NCI-H446 treated with DMSO at 0.1 percent for 48 hours (cell line): ENCODE measurements at places on chromosomes 6 and 20.

- no peak for DNase-seq
Measured at GRCh38 chr6:40695750-40696415, 108.7 kb upstream of the LRFN2 start.

DNA sequence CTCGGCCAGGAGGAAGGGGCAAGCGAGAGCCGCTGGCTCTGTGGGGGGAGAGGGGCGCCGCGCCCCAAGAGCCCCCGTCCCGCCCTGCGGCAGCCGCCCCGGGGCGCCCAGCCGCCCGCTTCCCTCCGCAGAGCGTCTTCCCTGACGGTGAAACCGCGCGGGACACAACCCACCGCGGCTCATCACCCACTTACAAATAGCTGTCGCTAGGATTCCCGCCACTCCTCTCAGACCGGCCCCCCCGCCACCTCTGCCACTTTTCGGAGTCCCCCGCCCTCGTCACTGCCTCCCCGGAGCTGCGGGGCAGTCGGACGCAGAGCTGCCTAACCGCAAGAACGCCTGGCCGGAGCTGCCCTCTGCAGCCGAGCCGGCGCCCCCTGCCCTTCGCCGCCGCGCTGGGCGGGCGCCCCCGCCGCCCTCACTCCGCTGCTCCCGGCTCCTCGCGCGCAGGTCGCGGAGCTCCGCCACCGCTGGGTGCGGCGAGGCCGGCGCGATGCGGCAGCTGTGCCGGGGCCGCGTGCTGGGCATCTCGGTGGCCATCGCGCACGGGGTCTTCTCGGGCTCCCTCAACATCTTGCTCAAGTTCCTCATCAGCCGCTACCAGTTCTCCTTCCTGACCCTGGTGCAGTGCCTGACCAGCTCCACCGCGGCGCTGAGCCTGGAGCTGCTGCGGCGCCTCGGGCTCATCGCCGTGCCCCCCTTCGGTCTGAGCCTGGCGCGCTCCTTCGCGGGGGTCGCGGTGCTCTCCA lies at the start of gene SLC35D3:
Gene SLC35D3, plus strand, starts transcription at position 366 of the 749 bp plus-strand sequence. Its CDS starts 128 bp downstream, at position 494.
- DNase-seq, result no peak

- no peak for DNase-seq
Measured at GRCh38 chr20:59485576-59486454, 118.5 kb upstream of the PHACTR3 start.

DNA sequence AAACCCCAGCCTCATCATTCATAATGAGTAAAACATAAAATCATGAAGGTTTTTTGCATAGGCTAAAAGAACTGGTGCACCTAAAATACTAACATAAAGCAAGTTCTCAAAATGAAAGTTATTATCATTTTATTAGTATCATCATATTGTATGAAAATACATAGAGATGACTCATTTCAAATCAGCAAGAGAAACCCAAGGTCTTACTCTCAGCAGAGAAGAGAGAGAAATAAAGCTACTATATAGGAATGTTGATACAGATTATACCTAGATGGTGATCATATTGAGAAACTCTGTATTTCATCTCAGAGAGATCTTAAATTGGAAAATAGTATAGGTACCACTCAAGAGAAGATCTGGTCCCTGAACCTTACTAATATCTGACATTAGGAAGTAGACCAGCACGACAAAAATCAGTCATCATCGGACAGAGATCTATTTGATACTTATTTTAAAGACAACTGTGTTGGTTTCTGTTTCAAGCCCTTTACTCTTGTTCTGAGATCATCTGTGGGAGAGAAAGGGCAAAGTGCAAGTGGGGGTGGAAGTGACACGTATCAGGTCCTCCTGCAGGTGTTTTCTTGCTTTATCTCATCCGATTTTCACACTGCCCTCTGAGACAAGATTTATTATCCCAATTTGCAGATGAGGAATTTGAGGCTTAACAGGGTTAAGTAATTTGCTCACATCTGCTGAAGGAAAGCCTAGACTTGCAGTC lies 532.3 kb downstream of the MAFB start:
- DNase-seq, result no peak

- no peak for DNase-seq
Measured at GRCh38 chr20:3631534-3631933, 31.7 kb downstream of the GFRA4 start.

GRCh38 chr6:131776985-131777384 lies 30.8 kb upstream of the ENPP1 start:
- DNase-seq, result no peak

GRCh38 chr20:39576771-39577170 lies 614.6 kb downstream of the DHX35 start:
- DNase-seq, result no peak

GRCh38 chr6:151140767-151141166 lies 99.0 kb upstream of the AKAP12 start:
- no peak for DNase-seq

DNA sequence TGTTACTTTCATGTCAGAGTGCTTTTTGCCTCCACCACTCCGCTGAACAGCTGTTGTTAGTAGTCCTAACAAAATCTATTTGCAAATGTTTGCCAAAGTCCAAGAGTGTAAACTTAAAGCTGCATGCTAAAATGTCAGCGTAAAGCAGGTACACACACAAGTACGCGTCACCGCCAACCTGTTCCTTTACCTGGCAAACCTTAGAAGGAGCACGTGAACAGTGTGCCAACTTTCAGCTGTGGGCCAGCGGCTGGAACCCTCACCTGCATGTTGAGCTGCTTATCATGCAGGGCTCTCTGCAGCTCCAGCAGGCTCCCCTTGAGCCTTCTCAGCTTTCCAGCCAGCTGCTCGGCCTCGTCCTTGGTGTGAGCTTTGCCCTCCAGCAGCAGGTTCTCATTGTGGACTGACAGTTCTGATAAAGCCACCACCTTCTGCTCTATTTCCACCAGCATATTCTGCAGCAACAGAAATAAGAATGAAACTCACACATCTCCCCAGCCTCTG lies 359.3 kb downstream of the SYNE1 start:
- DNase-seq, result no peak

GRCh38 chr20:64110411-64111068 lies 3.2 kb upstream of the NPBWR2 start:
- no peak for DNase-seq

DNA sequence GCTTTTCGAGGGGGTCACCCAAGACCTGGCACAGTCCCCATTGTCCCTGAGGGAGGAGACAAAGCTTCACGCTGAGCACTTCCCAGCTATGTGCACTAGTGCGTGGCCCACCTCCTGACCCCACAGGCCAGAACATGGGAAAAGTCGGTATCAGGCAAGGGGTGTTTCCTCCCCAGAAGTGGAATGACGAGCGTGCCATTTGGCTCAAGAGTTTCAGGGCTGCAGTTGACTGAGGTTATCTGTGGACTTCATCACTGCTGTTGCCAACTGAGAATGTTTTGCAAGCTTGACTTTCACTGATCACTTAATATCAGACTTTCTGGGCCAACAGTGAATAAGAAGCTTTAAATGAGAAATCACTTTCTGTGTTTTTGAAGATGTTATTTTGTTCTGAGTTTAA lies 137.0 kb upstream of the AFDN start:
- DNase-seq, result no peak

DNA sequence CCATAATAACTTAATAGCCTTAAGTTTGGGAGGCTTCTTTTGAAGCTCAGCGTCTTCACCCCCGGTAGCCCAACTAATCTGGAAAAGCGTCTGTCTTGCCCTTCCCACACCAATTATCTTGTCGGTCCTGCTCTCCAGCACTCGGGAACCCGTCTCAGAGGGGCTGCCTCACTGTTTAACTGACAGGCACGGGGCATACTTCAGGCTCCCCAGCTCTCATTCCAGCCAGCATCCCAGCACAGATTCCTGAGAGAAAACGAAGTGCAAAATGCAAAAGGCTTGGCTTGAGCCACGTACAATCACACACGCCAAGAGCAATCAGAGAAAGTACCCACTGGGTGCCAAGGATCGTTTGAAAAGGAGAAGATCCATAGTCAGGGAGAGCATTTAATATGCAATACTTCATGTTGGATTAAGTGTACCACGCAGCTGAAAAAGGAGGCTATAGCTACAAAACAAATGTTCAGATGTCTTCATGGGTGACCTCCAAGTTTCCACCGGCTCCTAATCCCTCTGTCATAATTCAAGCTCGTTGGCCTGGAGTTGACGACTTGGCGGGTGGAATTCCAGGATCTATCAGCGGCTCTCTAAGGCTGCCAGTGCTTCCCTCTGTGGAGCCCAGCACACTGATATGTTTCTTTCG lies 53.7 kb upstream of the STX16 start:
- DNase-seq, result no peak

- DNase-seq, result no peak
Measured at GRCh38 chr6:138514860-138515540, 15.7 kb upstream of the NHSL1 start.

DNA sequence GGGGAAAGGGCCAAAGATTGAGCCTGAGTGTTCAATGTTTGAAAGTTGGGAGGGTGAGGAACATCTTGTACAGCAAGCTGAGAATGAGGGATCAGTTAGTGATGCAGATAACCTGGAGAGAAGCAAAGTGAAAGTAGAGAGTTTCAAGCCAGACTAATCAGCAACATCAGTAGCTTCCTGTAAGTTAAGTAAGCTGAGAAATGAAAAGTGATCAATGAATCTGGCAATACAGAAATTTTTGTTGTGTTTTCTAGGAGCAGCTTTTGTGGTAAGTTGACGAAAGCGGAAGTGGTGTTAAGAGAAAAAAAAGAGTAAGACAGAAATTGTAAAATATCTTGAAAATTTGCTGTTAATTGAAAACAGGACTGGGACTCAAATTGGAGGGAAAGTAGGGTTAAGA lies 855.5 kb upstream of the MAP3K7 start:
- no peak for DNase-seq

GRCh38 chr20:54199283-54199682 lies 8.6 kb upstream of the PFDN4 start:
- DNase-seq, result no peak

DNA sequence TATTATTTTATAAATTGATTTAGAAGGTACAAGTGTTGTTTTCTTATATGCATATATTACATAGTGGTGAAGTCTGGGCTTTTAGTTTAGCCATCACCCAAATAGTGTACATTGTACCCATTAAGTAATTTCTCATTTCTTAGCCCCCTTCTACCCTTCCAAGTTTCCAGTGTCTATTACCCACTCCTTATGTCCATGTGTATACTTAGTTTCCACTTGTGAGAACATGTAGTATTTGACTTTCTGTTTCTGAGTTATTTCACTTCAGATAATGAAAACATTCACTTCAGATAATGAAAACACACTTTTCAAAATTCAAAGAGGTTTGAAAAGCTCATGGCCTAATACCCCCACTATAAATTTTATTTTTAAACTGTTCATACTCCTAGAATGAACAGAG lies 14.5 kb downstream of the DEFB125 start:
- DNase-seq, result no peak

GRCh38 chr6:1105833-1106400 lies 206.0 kb upstream of the FOXQ1 start:
- no peak for DNase-seq

DNA sequence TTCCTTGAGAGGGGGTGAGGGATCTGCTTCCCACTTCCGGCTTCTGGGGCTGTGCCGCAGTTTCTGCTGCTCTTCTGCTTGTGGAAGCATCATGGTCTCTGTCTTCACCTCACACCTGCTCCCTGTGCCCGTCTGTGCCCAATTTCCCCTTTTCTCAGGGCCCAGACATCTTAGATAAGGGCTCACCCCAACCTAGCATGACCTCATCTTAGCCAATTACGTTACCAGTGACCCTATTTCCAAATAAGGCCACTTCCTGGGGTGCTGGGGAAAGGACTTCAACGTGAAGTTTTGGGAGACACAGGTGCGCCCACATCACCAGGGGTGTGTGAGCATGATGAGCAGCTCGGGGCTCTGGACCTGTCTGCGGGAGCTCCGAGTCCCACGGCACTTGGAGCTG lies 20.7 kb upstream of the RBBP8NL start:
- no peak for DNase-seq

DNA sequence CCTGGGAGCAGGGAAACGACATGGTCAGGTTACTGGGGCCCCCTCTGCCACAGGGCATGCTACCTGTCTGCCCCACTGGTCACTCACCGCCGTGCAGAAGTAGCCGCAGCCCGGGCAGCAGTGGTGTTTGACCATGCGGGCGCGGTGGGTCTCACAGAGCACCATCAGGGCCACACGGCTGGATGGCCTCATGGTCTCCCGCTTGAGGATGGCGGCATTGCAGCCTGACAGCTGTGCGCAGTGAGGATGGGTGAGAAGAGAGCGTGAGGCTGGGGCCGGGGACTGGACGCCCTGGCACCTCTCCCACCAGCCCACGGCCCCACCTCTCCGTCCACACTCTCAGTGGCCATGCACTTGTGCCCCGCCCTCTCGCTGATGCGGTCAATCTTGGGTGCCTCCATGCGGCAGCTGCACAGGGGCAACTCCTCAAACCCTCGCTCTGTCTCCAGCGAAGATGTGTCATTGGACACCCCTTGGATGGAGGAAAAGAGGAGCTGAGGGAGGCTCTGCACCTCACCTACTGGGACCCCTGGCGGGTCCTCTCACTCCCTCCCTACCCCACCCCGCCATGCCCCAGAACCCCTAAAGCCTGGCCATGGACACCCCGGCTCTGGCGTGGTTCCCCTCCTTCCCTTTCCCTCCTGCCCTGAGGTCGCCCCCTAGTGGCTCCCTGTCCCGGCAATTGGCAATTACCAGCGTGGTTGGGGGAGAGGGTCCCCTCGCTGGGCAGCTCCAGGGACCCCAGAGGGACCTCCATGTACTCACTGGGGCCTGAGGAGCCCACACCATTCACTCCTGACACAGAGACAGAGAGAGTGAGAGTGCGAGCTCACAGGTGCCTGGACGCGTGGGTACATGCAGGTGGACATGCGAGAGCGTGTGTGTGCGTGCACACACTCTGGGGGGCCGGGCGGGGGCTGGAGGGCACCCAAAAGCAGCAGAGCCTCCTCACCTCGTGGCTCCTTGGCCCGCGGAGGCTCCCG lies 8.9 kb downstream of the EHMT2 start:
- DNase-seq, result no peak

DNA sequence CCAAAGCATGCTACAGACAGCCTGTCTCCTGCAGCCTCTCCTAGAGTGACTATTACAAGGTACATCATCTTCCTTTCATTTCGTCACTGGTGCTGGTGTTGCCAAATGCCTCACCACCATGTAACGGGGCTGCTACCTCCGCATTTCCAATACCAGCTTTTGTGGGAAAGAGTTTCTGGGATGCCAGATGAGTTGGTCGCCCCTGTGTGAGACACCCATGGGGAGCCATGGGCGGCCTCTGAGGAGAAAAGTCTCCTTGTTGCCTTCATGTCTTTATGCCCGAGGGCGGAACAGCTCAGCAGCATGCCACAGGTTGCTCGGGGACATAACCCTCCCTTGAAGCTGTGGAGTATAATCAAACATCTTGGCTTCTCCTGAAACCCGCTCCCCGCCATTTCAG lies 169.6 kb downstream of the THBS2 start:
- DNase-seq, result no peak

GRCh38 chr20:3658716-3659491 lies 4.3 kb downstream of the GFRA4 start:
- DNase-seq, result no peak

- no peak for DNase-seq
Measured at GRCh38 chr6:128574402-128574801, 54.0 kb upstream of the PTPRK start.
